ENCODE measurements at places on chromosomes 2 and 18.

DNA sequence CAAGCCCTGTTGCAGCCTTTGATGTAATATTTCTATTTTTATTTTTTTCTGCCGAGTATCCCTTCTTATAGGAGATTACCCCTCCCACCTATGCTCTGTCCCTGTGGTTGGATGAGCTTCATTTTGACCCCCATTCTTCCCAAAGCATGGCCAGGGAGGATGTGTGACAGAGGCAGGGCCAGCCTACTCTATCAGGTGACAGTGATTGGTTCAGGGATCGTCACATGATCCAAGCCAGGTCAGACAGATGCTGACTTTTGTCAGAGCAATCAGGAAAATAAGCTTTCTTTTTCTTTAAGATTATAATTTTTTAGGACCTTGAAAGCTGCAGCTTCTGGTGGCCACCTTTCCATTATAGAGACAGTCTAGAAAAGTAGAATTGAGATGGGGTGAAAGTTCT, 314.3 kb downstream of the NUP35 start:
- no peak for DNase-seq

- DNase-seq: peak; percentile 91
Measured at GRCh38 chr2:207133820-207134519, 31.8 kb downstream of the KLF7 start.

DNA sequence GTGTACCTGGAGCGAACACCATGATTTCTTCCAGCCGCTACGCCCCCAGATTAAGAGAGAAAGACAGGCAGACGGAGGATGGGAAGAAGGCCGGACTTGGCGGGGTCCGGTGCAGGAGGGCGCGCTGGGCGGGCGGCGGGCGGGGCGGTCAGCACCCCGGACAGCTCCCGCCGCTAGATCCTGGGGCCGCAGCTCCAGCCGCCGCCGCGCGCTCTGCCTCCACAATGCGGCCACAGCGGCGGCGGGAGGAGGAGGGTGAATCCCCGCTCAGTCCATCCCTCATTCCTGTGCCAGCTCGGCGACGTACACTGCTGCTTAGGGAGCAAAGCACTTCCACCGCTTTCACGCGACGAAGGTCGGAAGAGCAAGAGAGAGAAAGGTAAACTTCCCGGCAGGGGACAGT, at the start of gene AKAIN1:
Gene AKAIN1 (minus strand): TSS at position 226 of the 403 bp plus-strand sequence. CDS start 204 bp downstream, at position 22.
- no peak for DNase-seq

- no peak for DNase-seq
Measured at GRCh38 chr2:170943596-170943995, 14.5 kb downstream of the GORASP2 start.

- DNase-seq: no peak
Measured at GRCh38 chr2:74556159-74556558, 1.6 kb downstream of the DOK1 start.

DNA sequence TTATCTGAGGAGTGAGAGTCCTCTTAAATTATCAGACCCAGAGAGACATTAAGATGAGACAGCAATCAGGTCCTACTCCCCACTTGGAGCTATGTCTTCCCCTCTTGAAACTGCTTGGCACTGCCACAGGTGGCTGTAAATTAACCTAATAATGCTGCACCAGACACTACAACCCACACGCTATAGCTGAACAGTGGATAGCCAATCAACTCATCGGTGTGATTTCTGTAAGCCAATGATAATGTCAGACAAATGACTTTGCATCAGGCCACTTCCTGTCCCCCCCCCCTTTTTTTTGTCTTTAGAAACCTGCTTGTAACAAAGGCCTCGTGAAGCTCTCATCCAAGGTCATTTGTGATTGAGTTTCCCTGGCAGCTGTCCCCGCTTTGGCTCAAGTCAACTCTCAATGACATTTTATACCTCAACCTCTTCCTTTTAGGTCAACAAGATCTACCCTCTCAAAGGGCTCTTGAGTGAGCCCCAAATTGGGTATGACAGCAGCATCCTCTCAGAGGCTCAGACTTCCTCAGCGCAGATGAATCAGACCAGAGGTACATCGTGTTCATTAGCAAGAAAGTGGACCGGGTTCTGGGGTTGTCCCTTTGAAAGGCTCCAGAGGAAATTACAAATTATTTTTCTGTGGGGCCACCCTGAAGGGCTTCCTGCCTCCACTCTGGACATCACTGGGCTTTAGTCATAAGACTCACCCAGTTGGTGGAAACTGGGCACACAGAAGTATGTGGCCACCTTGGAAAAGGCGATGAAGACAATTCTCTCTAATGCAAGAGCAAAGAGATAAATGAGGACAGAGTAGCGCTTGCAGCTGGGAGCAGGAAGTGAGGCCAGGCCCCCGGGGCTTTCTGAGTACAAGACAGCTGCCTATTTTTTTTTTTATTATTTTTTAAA, 73.6 kb downstream of the COPS8 start:
- no peak for DNase-seq

GRCh38 chr2:220509096-220509757, 881.8 kb downstream of the SLC4A3 start:
- DNase-seq: no peak

DNA sequence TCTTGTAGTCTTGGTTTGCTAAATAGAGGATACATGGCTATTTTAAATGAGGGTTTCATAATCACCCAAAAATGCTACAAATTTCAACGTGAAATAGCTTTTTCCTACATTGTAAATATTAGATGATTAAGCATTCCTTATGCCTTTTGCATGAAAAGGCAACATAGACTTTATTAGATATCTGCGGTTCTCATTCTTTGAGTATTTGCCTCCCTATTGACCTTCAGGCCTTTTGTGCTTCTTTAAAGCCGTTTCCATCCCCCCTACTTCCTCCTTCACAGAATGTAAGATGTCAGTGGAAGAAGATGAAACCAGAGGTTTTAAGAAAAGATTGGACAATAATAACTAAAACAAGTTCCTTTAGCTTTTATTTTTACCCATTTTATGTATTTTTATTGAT, 144.1 kb downstream of the UBE2E3 start:
- DNase-seq: no peak

DNA sequence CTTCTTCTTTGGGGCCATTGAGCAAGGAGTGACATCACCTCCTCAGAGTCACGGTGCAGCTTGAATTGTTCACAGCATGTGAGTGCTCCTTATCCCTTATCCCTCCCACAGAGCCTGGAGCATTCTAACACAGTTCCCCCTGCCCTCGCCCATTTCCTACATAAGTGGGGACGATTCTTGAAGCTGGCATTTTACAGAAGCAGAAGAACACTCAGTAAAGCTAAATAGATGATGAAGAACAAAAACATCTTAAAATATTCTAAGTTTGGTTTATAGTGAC, 135.8 kb upstream of the APCDD1 start:
- DNase-seq: no peak

DNA sequence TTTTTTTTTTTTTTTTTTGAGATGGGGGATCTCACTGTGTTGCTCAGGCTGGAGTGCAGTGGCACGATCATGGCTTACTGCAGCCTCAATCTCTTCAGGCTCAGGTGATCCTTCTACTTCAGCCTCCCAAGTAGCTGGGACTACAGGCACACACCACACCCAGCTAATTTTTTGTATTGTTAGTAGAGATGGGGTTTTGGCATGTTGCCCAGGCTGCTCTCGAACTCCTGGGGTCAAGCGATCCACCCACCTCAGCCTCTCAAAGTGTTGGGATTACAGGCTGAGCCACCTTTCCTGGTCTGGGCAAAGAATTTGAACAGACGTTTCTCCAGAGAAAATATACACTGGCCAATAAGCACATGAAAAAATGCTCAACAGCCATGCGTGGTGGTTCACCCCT, 2.9 kb upstream of the SNRNP200 start:
- DNase-seq: no peak

- peak; percentile 98 for DNase-seq
Measured at GRCh38 chr2:173652767-173653431, 298.2 kb downstream of the CDCA7 start.

DNA sequence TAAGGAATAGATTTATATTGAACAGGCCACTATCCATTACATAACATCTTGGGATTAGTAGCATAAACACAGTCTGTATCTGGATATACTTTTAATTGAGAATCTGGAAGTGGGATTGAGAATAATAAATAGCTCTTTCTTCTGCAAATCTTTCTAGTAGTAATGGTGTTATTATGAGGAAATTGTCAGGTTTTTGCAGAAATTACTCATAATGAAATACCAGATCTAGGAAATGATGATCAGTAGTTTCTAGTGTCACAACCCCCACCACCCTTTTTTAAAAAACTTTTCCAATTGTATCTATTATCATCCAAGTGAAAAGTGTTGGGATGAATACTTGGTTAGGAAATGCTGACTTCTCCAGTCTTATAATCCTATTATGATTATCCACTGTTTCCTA, 18.7 kb downstream of the NBEAL1 start:
- no peak for DNase-seq

DNA sequence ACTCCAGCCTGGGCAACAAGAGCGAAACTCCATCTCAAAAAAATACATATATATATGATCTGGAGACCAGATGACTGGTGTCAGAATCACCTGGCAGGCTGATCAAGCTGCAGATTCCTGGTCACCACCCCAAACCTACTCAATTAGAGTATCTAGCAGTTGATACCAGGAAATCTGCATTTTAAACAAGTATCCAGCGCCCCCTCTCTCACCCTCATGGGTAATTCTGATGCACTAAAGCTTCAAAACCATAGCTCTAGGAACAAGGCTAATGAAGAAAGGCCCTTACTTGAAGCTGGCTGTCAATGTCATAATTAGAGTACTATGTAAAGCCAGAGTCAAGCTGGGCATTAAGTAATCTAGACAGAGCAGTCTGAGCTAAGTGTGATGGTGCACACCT, 25.0 kb upstream of the PCBP1 start:
- no peak for DNase-seq

GRCh38 chr2:47664817-47665216, 118.1 kb upstream of the MSH6 start:
- peak; percentile 12 for DNase-seq

- no peak for DNase-seq
Measured at GRCh38 chr18:79476918-79477571, 81.3 kb downstream of the NFATC1 start.

DNA sequence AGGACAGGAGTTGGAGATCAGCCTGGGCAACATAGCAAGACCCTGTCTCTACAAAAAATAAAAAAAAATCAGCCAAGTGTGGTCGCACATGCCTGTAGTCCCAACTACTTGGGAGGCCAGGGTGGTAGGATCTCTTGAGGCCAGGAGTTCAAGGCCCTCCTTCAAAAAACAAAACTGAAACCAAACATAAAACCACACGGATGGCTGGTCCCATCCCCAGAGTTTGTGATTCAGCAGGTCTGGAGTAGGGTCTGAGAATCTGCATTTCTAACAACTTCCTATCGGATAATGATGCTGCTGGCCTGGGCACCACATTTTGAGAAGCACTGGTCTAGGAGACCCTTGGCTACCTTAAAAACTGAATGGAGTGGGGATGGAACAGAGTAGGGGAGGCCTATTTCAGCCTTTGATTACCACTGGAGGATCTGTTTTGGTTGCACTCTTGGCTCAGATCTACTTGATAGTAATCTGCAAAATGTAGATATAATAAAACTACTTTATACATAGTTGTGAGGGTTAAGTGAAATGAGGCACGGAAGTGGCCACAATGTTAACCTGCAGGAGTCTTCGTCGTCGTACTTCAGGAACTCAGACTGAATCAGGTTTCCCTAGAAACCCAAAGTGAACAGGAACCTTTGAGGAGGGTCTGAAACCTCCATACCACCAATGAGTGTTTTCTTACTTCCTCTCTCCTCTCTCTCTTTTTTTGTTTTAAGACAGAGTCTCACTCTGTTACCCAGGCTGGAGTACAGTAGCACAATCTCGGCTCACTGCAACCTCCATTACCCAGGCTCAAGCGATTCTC, 25.5 kb upstream of the NFE2L2 start:
- DNase-seq: no peak

DNA sequence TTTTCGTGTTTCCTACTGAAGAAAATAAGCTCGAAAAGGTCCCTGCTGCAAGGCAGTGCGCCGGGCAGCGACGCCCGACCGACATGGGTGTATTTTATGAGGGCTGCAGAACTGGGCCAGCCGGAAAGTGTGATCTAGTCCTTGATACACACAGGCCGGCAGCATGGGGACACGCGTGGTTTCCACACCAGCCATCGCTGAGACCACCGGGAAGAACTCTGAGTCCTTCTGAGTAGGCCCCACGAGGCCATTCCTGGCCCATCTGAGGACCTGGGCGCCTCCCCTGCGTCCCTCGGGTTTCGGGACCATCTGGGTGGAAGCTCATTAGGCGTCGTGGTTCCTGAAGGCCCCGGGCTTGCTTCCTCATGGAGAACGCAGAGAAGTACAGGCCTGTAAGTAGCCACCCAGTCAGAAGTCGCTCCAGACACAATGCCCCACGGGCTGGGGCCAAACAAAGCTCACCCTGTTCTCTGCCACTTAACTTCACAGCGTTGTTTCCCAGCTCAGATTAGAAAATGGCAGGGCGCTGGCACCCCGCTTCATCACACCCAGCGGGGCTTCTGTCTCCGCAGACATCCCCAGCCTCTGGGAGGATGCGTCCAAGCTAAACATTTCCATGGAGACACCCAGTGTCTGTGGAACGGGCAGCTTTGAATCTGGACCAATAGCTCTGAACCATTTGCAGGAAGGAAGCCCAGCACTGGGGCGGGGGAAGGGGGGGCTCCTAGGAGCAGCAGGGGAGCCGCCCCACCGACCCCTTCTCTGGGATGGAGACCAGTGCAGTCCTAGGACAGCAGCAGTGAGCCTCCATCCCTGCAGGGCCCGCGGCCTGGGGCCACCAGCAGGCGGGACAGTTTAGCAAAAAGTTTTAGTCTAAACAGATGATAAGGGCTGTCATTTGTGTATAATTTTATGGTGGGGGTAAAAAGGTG, 2.4 kb downstream of the NFATC1 start:
- no peak for DNase-seq

DNA sequence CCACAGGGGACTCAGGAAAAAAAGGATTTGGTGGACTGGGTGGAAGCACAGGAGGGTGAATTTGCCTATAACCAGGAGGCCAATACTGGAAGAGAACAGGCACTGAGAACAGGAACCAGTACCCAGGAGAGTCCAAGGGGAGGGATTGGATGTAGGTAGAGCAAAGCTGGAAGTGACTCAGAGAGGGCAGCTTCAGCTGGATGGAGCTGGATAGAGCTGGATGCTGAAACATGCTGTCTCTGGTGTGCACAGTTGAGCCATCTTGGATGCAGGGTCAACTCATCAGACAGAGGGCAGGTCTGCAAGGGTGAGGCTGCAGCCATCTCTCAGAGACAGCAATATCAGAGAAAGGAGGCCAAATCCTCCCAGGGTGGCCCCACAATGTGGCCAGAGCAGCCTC, 134.0 kb downstream of the GALNT14 start:
- DNase-seq: no peak

DNA sequence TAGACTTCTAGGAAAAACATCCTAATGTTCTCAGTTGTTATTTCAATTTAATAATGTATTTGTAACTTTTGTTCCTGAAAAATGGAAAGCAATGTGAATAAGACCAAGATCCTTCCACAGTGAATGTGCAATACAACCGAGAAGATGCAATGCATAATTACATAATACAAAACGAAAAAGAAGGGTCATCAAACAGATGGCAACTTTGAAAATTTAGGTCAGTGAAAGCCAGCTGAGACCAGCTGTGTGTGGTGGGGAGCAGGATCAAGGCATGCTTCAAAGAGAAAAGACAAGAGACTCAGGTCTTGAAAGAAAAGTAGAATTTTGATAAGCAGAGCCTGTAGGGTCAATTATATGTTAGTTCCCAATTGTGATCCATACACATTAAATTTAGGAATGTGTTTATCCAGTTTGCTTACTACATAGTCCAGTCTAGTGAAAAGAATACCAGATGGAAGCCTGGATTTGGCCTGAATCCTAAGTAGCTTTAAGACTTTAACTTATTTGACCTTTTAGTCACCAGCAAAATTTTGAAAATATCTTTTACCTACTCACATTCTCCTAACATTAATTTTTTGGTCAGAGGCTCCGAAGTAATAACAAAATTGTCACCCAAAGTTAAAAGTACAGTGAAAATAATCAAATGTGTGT, 93.7 kb downstream of the COBLL1 start:
- DNase-seq: no peak

Measured in M059J (cell line).